ENCODE measurements at places on chromosomes 4 and X.
A peak's percentile ranks its signal among the peaks of the same experiment; 100 is the strongest.

DNA sequence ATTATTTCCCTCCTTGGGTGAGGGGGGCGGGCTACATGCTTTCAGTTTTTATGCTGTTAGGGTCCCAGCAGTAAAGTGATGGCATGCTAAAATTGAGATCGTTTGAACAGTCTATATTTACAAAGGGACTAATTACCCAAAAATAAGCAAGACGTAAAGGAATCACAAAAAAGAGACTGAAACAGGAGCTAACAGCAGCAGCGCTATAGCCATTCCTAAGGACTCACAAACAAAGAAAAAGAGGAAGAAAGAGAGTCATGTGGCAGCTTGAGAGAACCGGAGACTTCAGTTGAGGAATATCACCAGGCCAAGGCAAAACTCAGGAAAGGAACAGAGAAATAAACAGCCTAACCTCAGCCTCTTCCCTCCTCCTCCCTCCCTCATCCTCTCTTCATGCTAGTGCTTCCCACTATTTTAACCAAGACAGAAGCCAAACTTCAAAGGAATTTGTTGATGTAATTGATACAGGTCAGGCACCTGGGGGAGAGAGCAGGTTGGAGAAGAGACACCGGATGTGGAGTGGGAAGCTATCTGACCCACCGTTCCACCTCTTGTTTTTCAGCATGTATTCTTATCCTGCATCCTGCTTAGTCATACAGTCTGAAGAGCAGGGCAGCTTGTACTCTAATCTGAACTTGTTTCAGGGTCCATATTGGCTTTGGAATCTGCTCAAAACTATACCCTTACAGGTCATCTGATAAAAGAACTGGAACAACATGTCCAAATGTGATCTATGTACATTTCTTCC is 383.7 kb downstream of the NAF1 start:
- DNase-seq, result no peak

DNA sequence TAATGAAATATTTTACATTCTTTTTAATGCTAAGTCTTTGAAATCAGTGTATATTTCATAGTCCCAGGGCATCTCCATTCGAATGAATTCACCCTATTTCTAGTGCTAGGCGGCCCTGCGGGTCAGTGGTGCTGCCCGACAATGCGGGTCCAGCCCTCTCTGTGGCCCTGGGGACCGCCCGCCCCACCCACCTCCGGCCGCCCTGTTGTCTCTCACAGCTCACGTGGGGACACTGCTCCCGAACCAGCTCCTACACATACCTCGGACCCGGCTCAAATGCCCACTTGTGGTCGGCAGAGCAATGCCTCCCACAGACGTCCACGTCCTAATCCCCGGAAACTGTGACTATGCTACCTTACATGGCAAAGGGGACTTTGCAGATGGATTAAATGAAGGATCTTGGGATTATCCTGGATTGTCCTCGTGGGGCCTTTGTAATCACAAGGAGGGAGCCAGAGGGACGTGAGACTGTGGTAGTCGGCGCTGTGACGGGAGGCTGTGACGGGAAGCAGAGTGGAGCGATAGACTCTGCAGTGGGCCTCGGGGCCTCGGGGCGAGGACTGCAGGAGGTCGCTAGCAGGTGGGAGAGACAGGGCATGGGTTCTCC is 92.3 kb upstream of the PSAPL1 start:
- no peak for DNase-seq

DNA sequence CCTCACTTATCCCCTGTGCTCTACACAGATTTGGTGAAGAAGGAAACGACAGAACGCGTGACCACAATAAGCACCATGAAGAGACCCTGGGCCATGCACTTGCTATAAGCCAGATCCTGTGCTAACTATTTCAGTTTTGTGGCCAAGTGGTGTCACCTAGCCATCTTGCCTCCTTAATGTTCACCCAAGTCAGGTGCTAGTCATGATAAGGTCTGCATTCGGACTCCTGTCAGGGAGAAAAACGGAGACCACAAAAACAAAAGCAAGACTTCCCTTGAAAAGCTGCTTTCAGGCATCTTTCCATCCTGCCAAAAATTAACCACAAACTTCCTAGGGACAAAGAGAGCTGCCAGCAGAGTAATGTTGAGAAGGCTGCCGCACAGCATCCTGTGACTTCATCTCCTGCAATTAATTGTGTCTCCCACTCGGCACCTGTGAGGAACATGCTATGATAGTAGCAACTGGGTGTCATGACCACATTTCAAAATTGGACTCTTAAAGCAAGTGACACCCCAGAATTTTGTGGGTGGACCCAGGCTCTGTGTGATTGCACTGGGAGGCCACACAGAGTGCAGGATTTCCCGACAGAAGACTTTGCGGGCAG is 8.8 kb upstream of the IDS start:
- DNase-seq, result no peak

GRCh38 chr4:37970702-37971101 is 10.5 kb downstream of the PTTG2 start:
- DNase-seq, result peak; percentile 63

- DNase-seq, result no peak
These were observed 553.5 kb downstream of the TRAM1L1 start for GRCh38 chr4:116531870-116532269.

DNA sequence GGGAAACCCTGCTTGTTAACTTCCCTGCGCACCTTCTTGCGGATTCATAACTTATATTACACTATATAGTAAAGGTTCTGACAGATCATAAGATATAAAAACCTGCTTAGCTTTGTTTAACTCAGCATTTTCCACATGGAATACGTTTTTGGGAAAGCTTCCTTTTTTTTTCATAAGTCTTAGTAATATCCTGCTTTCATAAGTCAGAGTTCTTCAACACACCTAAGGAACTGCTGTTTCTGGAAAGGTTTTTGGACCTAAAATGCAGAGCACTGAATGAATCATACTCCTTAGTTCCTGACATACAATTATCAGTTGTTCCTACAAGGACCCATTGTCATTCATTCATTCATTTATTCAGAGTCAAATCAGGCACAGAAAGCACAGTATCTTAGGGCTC is 32.3 kb upstream of the OCIAD2 start:
- DNase-seq, result no peak

DNA sequence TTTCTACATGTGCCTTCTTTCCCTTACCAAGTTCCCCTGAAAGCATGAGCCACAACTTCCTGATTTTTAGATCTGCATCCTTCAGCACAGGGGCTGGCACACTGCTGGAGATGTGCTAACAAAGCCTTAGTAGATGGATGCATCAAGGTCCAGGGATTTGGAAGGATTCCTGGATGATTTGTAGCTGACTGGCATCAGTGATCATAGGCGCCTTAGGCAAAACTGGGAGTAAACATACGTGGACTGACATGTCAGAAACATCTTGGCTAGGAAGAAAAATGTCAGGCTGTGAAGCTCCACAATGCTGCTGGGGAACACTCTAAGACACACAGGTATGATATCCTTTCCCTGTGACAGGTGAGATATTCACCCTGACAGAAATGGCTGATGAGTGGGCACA is 156.4 kb downstream of the AMELX start:
- DNase-seq, result no peak

GRCh38 chr4:148441624-148441985 is 609 bp downstream of the NR3C2 start:
- no peak for DNase-seq

DNA sequence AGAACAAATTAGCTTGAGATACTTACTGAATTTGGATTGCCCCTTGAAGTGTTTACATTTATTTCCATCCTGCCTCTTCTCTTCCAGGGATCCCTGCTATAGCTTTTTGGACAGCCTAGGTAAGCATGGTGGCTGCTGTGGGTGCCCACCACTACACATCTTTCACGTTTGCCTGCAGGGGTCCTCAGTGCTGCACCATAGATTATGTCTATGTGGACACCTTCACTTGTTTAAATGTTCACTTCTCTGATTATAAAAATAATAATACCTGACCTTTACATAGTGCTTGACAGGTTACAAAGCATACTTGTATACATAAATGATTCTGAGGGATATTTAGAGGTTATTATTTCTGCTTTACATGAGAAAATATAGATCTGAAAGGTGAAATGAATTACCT is 67.9 kb upstream of the SLC4A4 start:
- DNase-seq, result no peak

DNA sequence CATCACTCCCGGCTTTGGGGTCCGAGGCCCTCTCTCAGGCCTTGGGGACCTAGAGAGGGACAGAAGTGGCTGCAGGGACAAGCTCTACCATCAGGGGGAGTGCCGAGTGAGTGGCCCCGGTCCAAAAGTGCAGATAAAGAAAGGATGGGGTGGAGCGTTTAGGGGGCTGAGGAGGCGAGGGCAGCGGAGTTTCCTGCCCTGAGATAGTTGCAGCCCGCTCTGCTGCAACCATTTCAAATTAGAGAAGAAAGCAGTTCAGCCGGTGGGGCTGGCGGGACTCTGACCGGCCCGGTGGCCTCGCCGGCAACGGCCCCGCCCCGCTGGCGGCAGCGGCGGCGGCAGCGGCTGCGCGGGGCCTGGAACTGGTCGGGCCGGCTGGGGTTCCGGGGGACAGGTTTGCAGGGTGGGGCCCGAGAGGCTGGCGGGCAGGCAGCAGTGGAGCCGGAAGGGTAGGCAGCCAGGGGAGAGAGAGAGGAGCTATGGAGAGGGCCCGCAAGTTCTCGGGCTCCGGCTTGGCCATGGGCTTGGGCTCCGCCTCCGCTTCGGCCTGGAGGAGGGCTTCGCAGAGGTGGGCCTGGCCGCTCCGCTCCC is 7.6 kb downstream of the DLG3 start:
- peak; percentile 55 for DNase-seq

DNA sequence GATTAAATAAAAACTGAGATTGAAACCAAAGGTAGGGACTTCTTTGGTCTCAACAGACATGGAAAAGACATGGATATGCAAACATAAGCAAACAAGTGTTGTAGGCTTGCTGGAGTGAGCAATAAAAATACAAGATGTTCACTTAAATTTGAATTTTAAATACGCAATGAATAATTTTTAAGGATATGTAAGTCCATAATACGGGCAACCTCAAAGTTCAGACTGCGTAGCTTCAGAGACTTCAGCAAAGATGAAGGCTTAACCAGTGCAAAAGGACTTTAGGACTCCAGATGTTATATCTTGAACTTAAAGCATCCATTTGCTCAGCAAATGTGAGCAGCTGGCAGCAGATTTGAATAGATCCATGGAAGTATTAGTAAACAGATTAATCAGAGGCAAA is 549.3 kb downstream of the ARAP2 start:
- no peak for DNase-seq

- DNase-seq, result no peak
These were observed 161.6 kb upstream of the GPC4 start for GRCh38 chrX:133576876-133577275.

- no peak for DNase-seq
These were observed 65.9 kb downstream of the DIPK2B start for GRCh38 chrX:45134775-45135174.
